CD4-positive, alpha-beta T cell treated with Interleukin-6 at 100 ng/mL for 8 hours (primary cell): ENCODE measurements at places on chromosomes 5 and 9.

DNA sequence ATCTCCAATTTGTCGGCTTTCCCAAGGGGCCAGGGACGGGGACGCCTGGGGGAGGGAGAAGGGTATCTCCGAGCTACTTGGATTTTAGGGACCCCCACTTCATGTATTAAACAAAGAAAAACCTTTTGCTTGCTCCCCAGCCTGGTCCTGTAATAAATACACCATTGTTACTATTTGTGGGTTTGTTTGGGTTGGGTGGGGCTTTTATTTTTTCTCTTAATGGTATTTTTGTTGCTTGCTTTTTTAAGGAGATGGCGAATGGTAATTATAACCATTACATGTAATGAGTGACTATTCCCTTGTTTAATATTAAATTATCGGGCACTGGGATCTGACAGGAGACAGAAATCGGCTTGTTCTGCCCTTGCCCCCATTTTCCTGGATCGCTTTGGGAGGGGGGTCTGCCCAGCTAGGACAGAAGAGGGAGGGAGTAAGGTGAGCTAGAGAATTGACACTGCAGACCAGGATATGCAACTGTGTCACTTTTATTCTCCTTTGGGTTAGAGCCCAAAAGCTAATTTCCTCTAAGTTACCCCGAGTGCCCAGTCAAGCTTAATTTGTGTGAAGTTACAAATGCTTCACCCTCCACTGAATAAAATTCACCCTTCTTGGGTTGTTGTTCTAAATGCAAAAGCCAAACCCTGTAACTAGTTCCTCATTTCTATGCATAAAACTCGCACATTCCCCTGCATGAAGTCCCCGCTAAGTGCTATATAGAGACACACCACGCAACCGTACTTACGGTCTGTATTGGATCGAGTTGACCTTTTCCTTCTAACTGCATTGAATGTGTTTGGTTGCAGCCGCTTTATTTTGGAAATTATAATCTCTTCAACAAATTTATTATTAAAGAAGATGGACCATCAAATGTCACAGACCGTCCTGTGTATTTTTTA lies 1.6 kb upstream of the ZNF608 start:
- DNase-seq, result no peak

- DNase-seq, result no peak
These were observed 950.7 kb downstream of the TLE4 start for GRCh38 chr9:80522465-80522864.

DNA sequence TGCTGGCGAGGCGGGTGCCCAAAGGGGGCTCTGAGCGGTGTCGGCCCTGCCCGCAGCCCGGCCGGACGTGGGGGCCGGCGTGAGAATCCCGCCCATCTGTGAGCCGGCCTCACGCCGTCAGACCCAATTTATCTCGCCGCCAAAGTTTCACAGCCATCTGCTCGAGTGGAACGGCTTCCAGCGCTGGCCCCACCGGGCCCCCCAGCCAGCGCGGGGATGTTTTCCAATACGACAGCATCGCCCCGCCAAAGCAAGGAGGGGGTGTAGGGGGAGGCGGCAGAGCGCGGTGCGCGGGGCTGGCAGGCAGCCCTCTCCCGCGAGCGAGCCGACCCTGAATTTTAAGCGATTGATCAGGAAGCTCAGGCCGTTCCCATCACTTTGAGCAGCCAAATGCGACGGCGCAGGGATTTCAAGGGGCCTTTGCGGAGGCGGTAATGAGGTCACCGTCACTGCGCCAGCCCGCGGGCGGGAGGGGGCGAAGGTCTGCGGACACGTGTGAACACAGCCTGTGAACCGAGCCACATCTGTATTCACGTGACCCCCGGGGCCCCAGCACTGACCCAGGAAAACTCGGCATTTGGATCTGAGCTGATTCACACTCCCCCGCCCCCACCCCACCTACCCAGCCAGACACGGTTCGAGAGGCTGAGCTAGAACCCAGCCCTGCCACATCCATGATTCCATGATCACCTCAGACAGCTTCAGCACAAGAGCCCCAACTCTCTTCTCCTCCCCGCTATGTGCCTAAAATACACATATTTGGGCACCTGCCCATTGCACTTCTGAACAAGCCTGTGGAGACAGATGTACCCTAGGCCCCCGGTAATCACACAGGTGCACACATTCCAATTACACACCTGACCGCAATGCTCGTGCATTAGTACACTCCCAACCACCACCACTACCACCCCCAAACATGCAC lies 47.8 kb upstream of the PSD2 start:
- DNase-seq, result peak; percentile 18

DNA sequence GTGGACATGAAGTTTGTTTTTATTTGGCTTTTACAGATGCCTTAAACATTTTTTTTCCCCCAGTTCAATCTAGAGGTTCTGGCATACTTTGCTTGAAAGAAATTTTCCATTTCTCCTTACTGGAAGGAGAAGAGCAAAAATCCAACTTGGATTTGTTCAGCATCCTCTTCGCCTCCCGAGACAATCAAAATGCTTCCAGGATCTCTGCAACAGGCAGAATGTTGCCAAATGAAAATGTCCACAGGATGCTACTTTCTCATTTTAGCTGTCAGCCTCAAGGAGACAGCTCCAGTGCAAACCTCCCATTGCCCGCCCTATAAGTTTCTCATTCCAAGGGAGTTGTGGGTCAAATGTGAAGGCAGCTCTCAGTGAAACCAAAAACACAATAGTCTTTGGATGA lies 1972.1 kb downstream of the MAT2B start:
- DNase-seq, result no peak

DNA sequence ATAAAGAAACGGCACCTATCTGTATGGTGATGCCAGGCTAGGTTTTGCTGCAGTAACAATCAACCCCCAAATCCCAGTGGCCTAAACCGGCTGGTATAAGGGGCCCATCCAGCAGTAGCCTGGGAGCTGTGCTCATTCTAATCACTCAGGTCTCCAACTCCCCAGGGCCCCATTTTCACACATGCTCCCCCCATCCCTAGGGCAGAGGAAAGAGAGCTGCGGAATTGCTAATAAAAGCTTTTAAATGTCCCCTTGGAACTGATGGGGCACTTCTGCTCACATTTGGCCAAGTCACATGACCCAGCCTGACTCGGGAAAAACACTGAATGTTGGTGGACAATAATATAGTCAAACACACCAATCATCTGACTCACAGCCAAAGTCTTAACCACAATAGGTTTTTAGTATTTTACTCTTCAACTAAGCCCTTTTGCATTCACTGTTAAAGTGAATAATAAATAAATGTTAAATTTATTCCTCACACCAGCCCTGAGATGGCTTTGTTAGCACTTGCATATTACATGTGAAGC lies 1.6 kb downstream of the FBLL1 start:
- DNase-seq, result no peak

DNA sequence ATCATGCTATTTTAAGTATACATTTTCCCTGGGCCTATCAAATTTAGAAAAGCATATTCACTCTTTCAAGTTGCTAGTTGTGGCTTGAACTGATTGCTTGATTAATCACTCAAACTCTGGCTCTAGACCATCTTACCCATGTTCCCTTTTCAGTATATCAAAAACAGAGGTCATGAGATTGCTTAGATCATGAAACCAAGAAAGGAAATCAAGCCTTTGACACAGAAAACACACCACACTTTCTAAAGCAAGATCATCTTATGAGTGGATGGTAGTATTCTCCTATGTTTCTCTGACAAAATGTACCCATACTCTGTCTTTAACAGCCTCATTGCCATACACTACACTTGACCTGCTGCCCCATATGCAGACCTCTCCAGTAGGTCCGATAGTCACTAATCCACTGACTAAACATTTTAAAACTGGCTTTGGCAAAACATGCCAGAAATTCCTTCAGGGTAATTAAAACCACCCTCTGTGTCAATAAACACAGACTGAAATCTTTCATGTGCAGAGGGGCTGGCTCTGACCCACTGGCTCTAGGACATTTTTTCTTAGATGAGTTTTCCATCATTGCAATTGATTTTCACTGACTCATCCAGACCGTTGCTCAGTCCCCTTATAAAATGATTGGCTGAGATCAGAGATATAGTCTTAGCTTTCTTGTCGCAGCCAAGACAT lies 18.2 kb downstream of the PPP2R2B start:
- no peak for DNase-seq

DNA sequence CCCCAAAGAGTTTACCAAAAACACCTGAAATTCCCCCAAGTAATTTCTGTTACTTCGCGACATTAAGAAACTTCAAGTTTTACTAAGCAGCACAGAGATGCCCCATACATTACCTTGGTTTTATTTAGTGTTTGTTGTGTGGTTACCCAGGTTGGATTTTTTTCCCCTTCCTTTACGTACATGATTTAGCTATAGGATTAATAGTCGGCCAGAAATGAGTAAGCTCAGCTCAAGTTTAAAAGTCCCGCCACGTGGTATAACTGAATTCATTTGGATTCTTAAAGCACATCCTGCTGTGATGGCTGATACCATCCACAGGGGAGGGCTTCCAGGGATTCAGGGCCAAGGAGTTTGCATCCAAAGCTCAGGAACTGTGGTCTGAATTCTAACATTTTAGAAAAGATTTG lies 75.9 kb downstream of the DAP start:
- DNase-seq, result no peak

- no peak for DNase-seq
These were observed 140.3 kb upstream of the FTMT start for GRCh38 chr5:121711416-121711815.

- DNase-seq, result no peak
These were observed 9.3 kb upstream of the NR3C1 start for GRCh38 chr5:143412661-143413342.

DNA sequence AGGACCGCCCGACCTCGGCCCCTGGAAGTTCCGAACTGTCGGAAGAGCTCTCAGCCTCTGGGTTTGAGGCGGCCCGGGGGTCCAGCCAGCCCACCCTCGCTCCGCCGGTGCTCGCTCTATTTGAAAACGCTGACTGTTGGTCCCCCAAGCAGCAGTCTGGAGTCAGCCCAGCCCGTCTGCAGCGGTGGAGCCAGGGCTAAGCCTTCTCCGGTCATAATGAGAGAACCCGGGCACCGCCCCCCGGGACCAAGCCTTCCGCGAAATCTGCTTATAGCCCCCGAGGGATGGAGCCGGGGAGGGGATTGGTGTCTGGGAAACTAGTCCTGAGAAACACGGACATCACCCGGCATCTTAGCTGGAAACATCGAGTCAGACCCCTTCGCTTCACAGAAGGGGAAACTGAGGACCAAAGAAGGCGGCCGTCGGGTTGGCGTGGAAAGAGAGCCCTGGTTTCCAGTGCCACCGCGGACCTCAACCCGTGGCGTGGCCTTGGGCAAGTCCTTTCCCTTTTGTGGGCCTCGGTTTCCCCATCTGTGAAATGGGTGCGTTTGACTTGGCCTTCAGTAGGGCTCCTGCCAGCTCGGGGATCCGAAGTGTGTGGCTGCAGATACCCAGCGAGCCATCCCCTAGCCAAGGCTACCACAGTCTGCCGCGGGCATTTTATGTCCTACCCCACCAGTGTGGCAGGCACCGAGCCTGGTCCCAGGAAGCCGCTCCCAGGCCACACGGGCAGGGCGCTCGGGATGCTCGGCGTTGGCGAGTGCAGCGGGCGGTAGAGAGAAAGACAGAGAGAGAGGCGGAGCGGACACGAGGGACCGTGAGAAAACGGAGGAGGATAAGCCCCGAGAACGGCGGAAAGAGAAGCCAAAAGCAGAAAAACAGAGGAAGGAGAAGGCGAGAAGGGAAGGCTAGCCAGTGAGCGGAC lies 857 bp downstream of the ADAM19 start:
- peak; percentile 13 for DNase-seq

GRCh38 chr5:132476876-132477781 lies 13.4 kb downstream of the IRF1 start:
- DNase-seq, result no peak

DNA sequence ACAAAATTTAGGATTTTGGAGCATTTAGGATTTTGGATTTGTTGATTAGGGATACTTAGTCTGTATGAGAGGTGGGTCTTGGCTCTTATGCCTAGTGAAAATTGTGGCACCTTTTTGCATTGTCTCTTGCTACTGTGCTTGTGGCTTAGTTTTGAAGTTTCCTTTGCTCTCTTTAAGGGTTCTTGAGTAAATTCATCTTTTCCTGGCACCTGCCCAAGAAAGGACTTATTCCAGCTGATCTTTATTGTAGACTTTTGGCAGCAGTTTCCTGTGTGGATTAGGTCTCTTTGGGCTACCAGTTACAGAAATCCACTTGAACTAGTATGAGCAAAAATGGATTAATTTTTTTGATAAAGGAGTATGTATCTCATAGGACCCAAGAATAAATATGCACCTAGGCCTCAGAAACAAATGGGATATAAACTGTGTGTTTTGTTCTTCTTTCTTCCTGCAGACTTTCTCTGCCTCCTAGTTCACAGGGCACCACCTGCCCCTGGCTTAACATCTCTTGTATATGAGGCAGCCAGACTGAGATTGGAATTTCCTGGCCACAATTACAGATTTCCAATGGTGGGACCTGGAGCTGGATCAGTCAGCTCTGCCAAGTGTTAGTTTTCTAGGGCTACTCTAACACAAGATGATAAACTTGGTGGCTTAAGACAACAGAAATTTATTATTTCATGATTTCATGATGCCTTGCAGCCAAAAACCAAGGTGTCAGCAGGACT lies 44.6 kb downstream of the FOCAD start:
- no peak for DNase-seq

- no peak for DNase-seq
These were observed 262.1 kb downstream of the CRB2 start for GRCh38 chr9:123617952-123618678.

GRCh38 chr9:78909566-78909965 lies 612.6 kb downstream of the PSAT1 start:
- no peak for DNase-seq

DNA sequence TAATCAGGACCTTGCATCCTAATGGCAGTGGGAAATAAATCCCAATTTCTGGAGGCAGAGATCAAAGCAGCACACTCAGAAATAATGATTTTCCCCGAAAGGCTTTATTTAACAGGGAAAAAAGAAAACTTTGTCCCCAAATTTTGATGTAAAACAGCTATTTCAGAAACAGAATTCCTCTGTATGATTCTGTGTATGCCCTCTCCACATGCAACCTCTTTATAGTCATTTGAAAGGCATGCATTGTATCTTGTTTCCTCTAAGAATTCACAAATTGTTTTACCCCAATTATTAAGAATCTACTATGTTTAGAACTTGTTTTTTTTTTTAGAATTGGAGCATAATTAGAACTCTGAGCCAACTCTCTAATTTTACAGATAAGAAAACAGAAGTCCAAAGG lies 2.7 kb upstream of the PTAR1 start:
- DNase-seq, result no peak

- no peak for DNase-seq
These were observed 12.5 kb upstream of the BTNL9 start for GRCh38 chr5:181027452-181028031.

- DNase-seq, result no peak
These were observed 97.7 kb downstream of the GHR start for GRCh38 chr5:42520957-42521356.

GRCh38 chr9:99359336-99359735 lies 137.3 kb downstream of the SEC61B start:
- no peak for DNase-seq

DNA sequence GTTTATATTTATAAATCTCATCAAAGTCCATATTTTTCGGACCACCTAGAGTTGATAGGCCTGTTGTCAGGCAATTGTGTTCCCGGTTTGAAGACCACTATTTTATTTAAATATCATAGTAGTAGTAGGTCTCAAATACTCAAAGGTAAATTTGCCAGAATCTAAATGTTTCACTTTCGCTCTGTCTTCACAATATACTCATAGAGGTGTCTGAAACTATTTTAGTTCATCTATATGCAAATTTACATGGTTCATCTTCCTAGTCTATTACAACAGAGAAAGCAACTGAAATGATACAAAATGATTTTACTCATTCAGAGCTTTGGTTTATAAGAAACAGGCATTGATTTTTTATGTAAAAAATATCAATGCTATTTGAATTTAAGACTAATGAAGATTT lies 1897.5 kb downstream of the EFNA5 start:
- DNase-seq, result no peak

- no peak for DNase-seq
These were observed 140.8 kb downstream of the FGF1 start for GRCh38 chr5:142544946-142545649.
